NCI-H345 (cell line): ENCODE measurements at places on chromosomes 6 and 20.

DNA sequence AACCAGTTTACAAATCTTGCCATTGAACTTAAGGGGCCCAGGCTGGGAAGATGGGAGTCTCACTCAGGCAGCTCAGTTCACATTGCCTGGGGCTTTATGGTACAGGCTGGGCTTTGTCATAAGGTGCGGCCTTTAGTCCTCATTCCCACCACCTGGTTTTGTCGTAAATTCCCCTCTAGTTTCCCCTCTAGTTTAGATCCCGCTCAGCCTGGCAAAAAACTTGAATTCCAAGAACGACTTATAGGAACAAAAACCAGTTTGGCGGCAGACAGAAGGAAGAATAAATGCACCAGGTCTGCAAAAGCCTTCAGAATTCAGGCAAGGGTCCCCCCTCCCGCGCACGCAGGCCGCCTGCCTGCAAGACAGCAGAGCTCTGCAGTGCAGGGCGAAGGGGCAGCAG lies 4.1 kb downstream of the BMP7 start:
- no peak for DNase-seq

- no peak for DNase-seq
Observed at GRCh38 chr6:56756791-56757587, 114.3 kb upstream of the DST start.

- DNase-seq = no peak
Observed at GRCh38 chr6:32945108-32945760, 4.4 kb upstream of the HLA-DMB start.

GRCh38 chr6:113888493-113888892 lies 31.3 kb downstream of the MARCKS start:
- DNase-seq = no peak

DNA sequence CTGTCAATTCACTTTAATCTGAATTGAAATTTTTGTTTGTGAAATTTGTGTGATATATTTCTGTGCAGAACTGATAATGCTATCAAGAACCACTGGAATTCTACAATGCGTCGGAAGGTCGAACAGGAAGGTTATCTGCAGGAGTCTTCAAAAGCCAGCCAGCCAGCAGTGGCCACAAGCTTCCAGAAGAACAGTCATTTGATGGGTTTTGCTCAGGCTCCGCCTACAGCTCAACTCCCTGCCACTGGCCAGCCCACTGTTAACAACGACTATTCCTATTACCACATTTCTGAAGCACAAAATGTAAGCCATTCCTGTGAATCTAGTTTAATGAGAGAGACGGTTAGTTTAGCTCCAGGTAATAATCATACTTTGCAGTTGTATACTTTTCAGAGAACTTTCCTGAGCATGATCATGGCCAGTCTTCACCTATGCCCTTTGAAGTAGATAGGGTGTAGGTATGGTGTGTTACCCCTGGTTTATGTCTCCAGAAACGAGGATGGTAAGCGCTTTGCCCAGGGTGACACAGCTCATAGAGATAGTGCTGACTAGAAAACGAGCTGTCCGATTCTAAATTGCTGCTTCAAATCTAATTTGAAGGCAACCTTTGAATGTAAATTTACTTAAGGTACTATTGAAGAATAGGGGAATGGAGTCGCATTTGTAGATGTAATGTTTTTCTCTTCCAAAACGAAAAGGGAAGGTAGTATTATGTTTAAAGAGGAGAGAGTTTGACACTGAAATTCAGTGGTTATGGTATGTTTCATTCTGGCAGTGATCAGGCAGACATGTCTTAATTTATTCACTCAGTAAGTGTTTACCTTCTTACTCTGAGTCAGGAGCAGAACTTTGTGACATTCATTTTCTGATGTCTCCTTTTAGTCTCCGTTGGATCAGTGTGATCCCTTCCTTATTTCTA lies 11.4 kb downstream of the MYB start:
- DNase-seq = no peak
